Fibroblast of skin of abdomen (primary cell): ENCODE measurements at places on chromosomes 5 and 9.

DNA sequence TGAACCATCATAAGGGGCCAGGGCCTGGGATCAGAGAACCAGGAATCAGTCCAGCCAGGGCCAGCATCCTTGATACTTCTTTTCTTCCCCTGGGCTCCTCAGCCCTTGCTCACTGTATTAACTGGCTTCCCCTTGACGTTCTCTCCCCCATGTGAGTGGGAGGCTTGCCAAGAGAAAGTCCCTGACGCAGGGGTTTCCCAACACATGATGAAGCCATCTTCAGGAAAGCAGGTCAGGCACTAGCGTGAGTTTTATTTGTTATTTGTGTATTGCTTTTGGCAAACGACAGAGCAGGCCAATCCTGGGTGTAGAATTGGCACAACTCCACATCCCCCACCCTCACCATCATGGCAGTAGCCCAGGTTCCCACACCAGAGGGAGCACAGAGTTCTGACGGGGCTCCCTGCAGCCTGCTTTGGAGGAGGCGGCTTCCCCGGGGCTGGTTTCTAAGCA lies 165.5 kb upstream of the NFIL3 start:
- peak; percentile 23 for DNase-seq

GRCh38 chr5:14608169-14608568 lies 26.6 kb downstream of the OTULINL start:
- DNase-seq: no peak

DNA sequence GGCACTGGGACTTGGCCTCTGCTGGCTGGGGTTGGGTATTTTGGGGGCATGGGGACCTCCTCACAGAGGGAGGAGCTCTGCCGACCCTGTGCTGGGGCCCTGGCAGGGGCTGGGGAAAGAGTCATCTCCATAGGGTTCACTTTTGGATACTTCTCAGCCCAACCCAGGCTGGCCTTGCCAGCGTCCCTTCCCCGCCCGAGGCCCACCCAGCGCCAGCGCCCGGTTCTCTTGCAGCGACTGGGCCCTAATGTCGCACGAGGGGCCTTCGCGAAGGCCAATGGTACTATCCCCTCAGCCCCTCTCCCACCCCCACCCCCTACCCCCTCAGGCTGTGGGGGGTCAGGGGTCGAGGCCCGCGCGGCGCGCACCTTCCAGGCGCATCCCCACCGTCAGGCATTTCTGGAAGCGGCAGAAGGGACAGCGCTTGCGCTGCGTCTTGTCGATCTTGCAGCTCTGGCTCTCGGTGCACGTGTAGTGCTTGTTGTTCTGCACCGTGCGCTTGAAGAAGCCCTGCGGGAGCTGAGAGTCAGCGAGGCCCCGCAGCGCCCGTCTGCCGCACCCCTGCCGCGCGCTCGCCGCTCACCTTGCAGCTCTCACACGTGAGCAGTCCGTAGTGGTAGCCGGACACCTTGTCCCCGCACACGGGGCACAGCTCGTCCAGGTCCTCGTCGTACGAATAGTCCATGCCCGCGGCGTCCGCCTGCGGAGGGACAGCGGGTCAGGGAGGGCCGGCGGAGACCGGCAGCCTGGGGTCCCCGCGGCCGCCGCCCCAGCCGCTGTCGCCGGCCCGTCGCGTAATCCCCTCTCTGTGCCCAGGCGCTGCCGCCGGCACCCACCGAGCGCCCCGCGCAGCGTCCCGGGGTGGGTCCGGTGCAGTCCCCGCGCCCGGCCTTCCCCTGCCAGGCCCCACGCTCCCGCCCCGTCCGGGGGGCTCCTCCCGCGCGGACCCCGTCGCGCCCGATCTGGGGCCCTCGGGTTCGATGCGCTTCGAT lies 4.2 kb downstream of the NR5A1 start:
- no peak for DNase-seq

- peak; percentile 19 for DNase-seq
These were observed 861 bp downstream of the UBQLN1 start for GRCh38 chr9:83706676-83707517.

DNA sequence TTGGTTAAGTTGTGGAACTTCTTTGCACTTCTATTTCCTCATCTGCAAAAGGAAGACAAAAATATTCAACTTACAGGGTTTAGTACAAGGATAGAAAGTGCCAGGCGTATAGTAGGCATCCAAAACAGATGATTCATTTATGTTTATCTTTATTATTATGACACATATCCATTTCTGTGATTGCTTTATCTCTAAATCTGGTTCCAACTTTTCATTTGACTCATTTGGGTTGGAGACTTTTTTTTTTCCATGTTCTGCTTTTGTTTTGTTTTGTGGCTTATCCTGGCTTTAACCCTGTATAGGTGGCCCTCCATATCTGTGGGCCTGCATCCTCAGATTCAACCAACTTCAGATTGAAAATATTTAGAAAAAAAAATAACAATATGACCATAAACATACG lies 186.7 kb upstream of the SLC24A2 start:
- no peak for DNase-seq

GRCh38 chr5:139368613-139369012 lies 14.5 kb downstream of the SLC23A1 start:
- no peak for DNase-seq

DNA sequence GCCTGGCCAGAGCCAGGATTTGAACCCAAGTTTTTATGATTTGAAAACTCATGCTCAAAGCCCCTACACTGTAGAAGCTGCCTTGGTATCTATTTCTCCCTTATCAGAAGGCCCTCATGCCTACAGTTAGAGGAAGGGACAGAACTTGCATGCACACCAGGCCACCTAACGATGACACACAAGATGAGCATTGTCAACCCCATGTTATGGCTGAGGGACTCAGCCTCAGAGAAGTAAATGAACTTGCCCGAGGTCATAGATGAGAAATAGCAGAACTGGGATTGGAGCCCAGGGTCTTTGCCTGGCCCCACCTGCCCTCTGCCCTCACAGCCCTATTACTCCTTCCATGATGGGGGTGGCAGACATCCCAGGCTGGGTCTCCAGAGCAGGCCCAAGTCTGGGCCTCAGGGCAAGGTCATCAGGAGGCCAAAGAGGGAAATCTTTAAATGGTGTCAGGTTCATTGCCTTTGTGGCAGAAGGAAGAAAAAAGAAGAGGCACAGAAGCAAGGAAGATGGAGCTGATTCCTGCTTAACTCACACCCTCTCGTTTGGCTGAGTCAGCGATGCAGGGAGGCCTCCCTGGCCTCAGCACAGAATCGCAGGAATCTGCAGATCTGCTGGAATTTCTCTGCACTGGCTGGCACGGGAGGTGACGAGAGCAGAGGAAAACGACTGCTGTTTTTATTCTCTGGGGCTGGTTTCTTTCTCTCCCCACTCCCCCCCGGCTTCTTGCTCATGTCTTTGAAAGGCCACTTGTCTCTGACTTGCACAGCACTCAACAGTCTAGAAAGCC lies 20.6 kb upstream of the CRB2 start:
- DNase-seq: peak; percentile 83

- peak; percentile 10 for DNase-seq
These were observed 54.7 kb upstream of the SUSD3 start for GRCh38 chr9:93003552-93004407.

- no peak for DNase-seq
These were observed 66.1 kb upstream of the SMC5 start for GRCh38 chr9:70192707-70193106.

- DNase-seq: peak; percentile 67
These were observed at the start of gene ISL1 for GRCh38 chr5:51383131-51384121. Gene ISL1, plus strand, starts transcription at chr5:51383448. Its CDS starts 224 bp downstream, at chr5:51383672.

GRCh38 chr5:12951846-12952245 lies 992.6 kb downstream of the DNAH5 start:
- no peak for DNase-seq

- DNase-seq: peak; percentile 2
These were observed 278.0 kb upstream of the GRIA1 start for GRCh38 chr5:153212471-153212870.

DNA sequence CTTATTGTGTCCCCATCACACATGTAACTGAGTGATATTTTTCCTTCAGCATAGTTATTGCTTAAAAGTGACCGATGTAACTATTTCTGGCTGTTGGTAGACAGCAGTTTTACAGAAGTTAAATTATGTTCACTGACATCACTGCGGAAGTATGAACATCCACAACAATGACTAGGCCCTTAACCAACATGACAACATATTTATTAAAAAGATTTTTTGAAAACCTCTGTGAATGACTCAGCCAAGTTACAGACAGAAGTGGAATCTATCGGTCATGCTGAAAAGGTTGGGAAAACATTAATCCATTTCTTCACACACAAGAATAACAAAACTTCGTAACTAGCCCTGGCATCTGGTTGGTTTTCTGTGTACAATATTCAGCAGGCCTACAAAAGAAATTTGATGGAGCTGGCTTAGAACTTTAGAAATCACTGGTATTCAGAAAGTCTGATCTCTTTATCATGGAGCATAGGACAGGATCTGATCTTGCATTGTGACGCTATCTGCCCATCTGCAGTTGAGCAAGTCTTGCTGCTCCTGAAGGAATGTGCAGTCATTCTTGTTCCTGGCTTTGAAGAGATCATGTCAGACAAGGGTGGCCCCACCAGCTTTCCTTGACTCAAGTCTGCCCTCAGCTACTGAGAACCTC lies 6.5 kb downstream of the GLIS3 start:
- peak; percentile 97 for DNase-seq

DNA sequence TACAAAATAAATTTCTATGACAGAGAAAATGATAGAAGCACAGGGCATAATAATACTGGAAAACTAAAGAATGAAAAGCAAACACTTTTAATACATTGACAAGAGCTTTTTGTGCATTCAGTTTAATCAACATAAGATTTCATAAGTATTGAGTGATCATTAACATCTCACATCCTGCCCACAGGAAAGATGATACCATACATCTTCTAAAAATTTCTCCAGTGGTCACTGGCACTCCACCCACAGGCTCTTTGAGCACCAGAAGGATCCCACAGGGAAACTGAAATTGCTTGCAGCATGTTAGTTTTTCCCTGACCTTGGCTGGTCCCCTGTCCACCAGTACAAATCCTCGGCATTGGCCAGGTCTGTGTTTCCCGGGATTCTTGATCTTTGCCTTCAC lies 186.0 kb downstream of the CEMIP2 start:
- no peak for DNase-seq

DNA sequence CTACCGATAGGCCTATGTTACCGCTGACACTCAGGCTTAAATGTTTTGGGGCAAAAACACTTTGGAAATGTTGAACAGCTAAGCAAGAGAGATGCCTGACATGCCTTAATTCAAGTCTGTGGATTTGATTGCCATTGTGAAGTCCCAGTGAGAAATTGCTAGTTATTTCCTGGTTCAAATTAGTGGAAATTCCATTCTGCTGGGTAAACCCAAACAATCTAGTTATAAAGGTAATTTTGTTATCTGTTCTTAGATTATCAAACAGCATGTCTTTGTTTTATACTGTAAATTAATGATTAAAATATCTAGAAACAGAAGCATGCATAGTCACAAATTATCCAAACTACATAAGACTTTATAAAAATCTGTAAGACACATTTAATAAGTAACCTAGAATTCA lies 96.6 kb downstream of the PJA2 start:
- no peak for DNase-seq

GRCh38 chr9:74348777-74349176 lies 148.4 kb upstream of the RORB start:
- no peak for DNase-seq

DNA sequence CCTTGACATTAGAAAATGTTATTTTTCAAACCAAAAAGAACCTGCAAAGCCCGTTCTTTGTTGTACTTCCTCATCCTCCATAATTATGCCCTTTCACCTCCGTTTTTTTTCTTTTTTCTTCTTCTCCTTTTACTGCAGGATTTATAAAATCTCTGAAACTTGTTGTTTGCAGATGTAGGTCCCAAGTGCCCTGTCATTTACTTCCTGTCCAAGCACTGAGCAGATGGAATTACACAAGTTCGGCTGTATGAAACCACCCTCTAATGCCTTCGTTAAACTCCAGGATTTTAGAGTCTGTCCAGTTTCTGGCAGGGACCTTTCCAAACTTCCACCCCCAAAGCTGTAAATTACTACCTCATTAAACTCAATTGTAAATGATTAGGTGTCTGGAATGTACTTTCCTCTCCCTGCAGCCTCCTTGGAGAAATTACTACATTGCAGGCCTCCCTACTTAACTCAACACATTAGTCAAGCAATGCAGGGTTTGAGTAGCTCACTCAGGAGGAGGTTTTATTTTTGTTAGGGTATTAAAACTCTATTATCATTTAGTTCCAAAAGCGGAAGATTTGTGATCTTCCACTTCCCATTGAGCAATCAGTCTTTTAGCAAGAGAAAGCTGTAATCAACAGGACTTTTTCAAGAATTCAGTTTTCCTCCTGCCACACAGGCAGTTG lies 125.6 kb upstream of the LPAR1 start:
- DNase-seq: peak; percentile 52

DNA sequence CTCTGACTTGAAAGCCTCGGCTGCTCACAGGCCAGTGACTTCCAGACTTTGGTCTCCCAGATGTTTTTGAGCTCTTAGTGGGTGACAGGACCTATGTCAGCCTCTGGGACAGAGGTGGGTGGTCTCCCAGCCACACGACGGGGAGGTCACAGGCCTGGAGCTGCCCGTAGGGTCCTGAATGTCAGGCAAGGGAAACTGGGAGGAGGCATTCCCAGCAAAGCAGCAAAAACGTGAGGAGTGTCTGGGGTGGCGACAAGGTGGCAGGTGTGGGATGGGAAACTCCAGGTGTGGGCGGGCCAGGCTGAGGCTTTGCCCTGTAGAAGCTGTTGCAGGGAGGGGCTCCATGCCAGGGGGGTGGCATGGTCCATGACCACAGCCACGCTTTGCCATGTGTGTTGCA lies 110.5 kb downstream of the CACNA1B start:
- DNase-seq: no peak

DNA sequence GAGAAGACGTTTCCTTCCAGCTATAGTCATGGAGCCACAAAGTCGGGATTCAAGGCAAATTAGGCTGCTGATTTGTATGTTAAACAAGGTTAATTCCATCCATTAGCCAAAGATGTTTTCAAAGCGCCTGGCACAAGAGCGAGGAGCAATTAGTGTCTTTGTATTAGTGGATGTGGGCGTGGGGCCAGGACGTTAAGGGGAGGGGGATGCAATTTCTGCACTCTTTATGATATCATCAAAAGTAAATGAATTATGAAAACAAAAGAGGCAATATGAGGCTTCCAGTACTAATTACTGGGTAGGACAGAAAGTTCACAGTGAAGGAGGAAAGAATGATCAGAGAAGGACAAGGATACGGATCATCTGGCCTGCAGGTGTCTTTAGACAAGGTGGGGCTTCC lies 230.9 kb upstream of the MSX2 start:
- no peak for DNase-seq

DNA sequence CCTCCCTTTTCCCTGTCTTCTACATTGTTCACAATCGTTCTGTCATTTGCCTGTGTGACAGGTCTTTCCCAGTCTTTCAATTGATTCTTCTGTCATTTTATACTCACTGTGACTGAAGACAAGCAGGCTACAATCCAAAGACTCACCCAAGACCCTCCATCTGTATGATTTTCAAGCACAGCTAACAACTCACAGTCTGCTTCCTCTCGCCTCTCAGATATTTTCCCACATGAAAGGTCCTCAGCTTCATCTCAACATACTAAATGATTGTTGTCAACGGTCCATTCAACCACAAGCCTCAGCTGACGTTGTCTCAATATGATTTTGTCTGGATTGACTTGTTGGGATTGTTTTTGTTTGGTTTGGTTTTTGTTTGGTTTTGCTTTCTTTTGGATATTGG lies 346.5 kb downstream of the NFIB start:
- no peak for DNase-seq

GRCh38 chr5:89471115-89471514 lies 588.1 kb upstream of the MEF2C start:
- DNase-seq: no peak

GRCh38 chr5:97838214-97838613 lies 655.2 kb upstream of the RIOK2 start:
- DNase-seq: peak; percentile 97

GRCh38 chr9:126965541-126966428 lies 51.2 kb downstream of the RALGPS1 start:
- peak; percentile 56 for DNase-seq
